ENCODE measurements at places on chromosomes 12 and 14.

- no peak for DNase-seq
Measured at GRCh38 chr12:50841716-50842531, 802 bp upstream of the TMPRSS12 start.

- DNase-seq, result no peak
Measured at GRCh38 chr12:95335948-95336347, 118.3 kb downstream of the VEZT start.

DNA sequence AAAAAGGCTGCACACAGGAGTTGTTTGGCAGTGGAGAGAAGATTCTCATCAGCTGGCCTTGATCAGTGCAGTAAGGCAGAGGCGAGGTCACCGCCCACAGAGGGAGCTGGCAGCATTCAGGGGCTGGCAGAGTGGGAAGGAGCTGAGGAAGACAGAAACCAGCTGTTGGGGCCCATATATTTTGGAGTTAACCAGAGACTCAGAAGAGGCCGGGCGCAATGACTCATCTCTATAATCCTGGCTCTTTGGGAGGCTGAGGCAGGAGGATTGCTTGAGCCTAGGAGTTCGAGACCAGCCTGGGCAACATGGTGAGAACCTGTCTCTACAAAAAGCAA, 17.7 kb downstream of the SMCO2 start:
- no peak for DNase-seq

DNA sequence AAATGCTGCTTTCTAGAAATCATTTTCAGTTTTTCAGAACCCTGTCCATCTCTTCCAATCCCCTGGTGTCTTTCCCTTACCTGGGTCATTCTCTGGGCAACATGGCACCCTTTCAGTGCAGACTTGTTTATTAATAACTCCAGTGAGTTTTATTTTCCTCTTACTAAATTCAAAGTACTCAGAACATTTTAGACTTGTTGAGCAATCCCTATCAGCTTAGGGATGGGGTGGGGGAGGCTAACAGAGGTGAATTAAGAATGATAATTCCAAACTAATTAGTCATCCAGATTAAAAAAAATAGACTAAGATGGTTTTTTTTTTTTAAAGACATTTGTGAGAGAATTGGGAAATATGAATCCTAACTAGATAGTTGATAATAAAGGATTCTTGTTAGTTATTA, 10.7 kb downstream of the GPRC5A start:
- DNase-seq, result no peak

DNA sequence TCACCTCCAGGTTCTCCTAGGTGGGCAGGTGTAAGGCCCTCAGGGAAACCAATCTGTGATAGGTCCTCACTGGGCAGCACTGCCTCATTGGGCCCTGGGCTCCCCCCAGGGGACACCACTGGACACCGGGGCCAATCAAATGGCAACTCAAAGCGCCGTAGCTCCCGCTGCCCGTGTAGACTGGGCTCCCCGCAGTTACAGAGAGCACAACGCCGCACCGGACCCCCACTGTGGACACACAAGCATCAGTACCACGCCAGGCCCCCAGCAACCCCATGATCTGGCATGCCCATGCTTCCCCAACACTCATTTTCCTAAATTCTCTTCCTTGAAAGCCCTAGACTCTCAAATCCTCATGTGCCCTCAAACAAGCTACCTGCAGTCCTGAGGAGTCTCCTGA, 6.1 kb downstream of the KMT2D start:
- no peak for DNase-seq

DNA sequence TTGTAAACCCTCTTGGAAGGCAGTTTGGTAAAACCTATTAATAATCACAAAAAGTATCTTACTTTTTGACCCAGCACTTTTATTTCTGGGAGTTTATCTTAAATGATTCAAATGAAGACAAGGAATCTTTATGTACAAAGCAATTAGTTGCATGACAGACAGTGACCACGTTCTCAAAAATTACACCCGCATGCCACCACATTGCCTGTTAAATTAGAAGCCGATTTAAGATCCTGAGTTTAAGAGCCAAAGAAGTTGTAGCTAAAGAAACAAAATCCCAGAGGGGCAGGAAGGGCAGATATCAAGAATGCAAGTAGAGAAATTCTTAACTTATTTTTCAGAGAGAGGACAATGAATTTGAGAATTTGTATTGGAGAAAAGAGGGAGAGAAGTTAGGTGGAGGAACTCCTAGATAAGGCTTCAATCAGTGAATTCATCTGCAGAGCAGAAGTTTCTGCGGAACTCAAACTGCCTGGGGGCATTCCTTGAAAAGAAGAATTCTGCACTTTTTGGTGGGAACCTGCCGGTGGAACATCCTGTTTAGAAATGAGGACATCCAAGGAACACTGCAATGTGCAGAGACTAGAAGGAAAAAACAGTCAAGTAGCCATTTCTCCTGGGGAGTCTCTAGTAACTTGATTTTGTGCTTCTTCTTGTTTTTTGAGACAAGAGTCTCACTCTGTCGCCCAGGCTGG, 1.1 kb upstream of the RIOX1 start:
- DNase-seq, result no peak

DNA sequence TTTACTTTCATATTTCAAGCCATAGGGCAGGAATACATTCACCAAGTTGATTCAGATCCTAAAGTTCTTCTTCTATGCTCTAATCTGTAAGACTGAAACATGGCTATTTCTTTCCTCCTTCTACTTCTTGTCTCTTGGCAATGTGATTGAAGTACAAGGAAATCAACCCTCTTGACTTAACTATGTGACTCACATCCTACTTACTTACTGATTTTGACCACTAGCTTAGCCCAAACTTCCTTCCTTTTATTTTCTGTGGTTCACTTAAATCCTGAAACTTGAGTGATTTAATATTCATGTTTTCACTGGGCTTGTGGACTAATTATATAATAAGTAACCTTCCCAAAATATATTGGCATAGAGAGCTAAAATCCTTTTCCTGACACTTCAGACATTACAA, 111.2 kb upstream of the NOVA1 start:
- DNase-seq, result no peak

DNA sequence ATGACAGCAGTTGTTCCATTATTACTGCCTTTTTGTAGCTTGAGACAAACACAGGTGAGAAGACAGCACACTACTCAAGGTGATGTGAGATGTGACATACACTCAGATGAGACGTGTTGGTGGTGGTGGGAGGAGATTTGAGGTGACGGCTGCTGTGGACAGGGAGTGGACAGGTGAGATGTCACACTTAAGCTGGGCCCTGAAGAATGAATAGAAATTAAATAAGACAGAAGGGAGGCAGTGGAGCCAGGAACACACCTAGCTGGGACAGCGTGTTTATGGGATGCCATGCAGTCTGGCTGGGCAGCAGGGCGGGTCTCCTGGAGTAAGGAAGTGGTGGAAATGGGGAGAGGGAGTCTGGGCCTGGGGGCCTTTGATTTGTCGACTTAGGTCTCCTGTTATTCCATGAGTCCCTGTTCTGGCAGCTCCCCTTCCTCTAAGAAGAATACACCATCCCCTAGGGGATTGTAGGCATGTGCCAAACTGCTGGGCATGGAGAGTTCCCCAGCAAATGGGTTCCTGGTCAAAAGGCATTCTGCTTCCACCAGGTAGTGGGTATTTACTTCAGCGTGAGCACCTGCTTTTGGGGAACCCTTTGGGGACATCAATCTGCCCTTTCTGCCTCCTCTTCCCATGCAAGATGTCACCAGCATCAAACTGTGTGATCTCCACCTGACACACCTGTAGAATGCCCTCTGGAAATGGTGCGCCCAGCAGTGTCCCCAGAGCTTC, 71.2 kb upstream of the ESRRB start:
- DNase-seq, result no peak

DNA sequence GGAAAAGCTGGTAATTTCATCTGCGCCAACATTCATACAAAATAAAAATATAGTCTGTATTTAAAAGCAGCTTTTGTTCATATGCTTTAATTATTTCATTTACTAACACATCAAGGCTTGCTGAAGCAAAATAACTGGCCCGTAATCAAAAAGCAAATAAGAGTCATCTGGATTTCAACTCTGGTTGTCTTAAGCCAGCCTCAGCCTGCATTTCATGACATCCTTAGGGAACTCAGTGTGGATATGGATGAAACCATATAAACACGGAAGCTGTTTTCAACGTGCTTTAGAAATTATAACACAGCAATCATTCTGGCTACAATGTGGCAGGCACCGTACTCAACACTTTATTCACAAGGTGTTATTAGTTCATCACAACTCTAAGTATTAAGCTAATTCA, 852 bp downstream of the COX16 start:
- no peak for DNase-seq

- DNase-seq, result no peak
Measured at GRCh38 chr12:126389961-126390360, 1324.7 kb downstream of the AACS start.

DNA sequence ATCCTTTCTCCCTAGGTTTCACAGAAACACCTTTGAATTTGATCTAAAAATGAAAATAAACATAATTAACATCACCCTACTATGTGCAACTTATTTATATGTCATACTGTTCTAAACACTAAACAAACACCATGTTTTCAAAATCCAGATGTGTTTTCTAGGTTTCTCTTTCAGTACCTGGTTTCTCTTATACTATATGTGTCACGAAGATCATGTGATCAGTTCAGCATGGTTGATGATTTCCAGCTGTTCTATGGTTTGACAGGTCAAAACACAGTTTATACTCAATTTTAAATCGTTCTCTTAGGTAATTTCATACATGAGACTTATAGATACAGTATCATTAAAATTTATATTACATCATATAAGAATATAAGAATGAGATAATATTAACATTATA, 373.1 kb downstream of the SOX5 start:
- no peak for DNase-seq

GRCh38 chr12:111893287-111893686, 51.3 kb downstream of the MAPKAPK5 start:
- DNase-seq, result no peak

- DNase-seq, result peak; percentile 62
Measured at GRCh38 chr12:49776413-49776812, 35.1 kb downstream of the TMBIM6 start.

GRCh38 chr14:51860164-51860824, at the start of gene GNG2:
Gene GNG2 (plus strand): TSS chr14:51860612. CDS start chr14:51950679, 90,067 bp downstream.
- no peak for DNase-seq

DNA sequence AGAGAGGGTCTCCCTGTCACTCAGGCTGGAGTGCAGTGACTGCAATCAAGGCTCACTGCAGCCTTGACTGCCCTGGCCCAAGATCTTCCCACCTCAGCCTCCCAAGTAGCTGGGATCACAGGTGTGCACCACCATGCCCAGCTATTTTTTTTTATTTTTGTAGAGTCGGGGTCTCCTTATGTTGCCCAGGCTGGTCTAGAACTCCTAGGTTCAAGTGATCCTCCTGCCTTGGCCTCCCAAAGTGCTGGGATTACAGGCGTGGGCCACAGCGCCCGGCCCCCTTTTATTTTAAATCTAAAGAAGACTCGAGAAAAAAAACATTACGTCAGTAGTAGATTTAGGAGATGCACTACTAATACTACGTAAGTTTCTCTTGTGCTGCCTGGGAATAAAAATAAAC, 14.3 kb downstream of the FOS start:
- DNase-seq, result no peak

DNA sequence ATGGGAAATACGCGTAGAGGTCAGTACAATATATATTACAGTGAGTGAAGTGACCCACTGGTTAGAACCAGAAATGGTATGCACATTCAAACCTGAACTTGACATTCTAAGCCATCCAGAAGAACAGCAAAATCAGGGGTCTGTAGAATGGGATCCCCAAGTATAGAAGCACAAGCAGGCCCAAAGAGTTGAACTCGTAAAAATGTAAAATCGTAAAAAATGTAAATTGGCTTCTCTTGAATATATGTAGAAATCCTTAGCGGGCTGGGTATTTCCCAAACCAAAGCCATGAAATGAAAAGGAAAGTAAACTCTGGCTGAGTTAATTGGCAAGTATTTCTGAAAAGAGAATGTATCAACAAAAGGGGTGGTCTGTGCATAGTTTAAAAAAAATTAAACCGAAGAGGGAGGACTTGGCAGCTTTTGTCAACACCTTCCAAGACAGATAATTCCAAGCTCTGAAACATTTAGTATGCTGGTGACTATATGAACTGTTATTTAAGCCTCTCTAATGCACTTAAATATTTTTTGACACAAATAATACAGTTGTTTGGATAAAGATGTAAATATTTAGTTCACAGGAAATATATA, 1505.6 kb upstream of the FLRT2 start:
- no peak for DNase-seq
